Activated CD4-positive, alpha-beta T cell treated with anti-CD3 and anti-CD28 coated beads, Interleukin-2, Interleukin-6, amounts not matched to agents 100 ng/mL and 50 ng/mL, durations not matched to agents 16 hours and 8 hours (primary cell): ENCODE measurements at places on chromosomes 16 and 17.

GRCh38 chr17:21278450-21279197 is 5.9 kb upstream of the MAP2K3 start:
- peak; percentile 70 for DNase-seq

- peak; percentile 68 for DNase-seq
Measured at GRCh38 chr17:1486802-1487695, 5.4 kb downstream of the MYO1C start.

GRCh38 chr16:64627288-64627687 is 494.6 kb downstream of the CDH11 start:
- no peak for DNase-seq

DNA sequence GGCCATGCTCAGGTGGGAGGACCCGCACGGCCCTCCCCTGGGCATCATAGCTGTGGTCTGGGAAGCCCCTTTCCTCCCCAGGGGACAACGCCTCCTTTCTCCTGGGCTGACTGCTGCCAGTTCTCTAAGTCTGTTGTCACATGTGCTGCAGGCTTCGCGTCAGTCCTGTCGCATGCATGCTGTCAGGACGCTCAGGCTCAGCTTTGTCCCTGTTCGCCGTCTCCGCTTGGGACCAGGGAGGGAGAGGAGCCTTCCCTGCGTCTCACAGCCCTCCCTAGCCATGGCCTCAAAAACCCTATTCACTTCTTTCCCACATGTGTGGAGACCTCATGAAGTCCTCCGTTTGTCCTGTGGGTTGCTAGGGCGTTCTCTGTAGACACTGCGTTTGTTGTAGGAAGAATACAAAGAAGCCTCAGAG is 21.4 kb downstream of the LDHD start:
- no peak for DNase-seq

DNA sequence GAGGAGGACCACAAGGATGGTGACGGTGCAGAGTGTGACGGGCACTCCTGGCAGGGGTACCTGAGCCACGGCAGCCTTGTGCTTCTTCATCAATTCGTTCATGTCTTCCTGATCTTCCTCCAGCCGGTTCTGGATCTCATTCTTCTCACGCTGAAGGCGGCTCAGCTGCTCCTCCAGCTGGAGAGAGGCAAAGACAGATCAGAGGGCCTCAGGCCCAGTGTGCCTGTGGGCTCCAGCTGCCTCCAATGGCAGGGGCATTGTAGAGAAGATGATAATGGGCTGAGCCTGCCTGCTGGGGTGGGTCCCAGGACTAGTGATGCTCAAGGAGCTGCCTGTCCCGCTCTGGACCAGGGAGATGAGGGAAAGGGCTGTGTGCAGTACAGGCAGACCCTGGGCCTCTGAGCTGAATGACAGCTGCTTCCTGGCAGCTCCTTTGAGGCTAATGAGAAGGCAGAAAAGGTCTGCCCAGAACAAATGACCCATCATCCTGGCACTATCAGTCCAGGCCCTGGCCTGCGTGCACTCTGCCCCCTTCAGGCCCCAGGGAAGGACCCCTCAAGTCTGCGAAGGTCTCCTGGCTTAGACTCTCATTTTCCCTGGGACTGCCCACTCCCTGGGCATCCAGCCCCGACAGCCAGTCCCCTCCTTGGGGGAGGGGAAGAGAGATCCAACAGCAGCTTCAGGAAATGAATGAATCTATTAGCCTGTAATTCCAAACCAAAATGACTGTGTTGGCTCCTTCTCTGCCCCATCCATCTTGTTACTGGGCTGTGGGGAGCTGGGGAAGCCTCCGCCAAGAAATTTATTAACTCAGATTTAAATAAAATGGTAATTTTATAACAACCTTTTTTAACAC is 48.0 kb downstream of the PIPOX start:
- no peak for DNase-seq

- no peak for DNase-seq
Measured at GRCh38 chr17:63378411-63379375, 67.4 kb downstream of the CYB561 start.

DNA sequence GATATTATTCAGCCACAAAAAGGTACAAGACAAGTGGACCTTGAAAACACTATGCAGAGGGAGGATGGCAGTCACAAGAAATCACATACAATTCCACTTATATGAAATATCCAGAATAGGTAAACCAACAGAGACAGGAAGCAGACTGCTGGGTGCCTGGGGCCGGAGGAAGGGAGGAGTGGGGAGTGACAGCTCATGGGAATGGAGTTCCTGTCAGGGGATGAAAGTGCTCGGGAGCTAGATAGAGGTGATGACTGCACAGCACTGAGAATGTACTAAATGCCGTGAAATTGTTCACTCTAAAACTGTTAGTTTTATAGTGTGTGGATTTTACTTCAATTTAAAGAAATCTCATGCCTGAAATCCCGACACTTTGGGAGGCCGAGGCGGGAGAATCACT is 74.2 kb upstream of the MED9 start:
- DNase-seq, result no peak

- no peak for DNase-seq
Measured at GRCh38 chr16:66469947-66470546, 43.0 kb downstream of the BEAN1 start.

GRCh38 chr17:1796800-1797199 is 32.9 kb downstream of the SMYD4 start:
- DNase-seq, result no peak

DNA sequence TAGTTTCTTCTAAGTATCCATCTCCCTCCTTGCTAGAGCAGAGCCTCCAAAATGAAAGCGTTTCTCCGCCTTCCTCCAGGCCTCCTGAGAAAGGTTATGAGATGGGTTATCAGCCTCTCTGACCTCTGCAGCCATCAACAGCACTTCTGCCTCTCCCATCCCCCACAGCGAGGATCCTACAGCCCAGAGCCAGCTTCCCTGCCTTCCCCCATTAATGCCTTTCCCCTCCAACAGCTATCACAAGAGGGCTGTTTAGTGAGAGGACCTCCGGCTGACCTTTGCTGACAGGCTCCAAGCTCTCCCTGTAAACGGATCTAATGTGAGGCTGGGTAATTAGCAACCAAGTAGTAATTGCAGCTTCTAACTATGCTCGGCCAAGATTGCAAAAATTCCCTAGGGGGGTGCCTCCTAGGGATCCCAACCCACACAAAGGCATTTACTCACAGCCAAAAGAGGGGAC is 55.8 kb downstream of the ZFHX3 start:
- no peak for DNase-seq

DNA sequence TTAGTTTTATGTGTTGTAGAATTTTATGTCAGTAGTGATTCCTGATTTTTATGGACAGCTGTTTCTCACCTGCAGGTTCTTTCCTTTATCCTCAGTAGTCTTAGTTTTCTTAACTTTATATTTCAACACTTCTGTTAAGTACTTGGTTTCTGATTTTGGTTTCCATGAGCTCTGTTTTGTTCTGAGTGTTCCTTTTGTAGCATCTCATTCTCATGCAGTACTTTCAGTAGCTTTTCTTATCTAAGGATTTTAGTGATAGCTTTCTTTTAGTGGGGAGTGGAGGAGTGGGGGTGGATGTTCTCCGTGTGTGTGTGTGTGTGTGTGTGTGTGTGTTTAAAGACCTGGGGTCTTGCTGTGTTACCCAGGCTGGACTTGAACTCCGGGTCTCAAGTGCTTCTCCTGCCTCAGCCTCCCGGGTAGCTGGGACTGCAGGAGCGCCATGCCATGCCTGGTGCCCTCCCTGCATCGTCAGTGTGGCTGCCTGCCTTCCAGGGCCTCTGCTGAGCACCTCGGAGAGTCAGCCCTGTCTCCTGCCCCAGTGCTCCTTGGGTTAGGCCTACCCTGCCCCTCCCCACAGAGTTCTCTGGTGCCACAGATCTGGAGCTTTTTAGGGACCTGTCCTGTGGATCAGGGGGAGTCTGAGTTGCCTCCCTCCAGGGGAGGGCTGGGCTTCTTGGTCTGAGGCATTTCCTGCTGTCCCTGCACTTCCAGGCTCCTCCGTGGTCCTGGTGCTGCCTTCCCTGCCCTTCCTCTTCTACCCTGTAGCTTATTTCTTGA is 4.3 kb upstream of the ZNF750 start:
- DNase-seq, result no peak

DNA sequence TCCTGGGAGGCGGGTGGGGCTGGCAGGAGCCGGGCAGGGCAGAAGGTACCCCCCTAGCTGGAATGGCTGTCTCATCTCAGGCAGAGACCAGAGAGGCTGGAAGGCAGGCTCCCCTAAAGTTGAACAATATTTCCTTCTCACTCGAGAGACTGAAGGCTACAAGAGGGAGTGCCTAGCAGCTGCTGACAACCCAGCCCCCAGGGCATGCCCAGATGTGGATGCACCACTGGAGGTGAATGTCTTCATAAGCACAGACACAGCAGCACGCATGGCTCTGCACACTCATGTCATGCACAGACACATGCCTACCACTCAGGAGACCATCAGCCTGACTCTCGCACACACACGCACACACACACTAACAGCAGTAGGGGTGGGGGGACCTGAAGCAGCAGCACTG is 179.0 kb downstream of the CCT6B start:
- DNase-seq, result no peak

DNA sequence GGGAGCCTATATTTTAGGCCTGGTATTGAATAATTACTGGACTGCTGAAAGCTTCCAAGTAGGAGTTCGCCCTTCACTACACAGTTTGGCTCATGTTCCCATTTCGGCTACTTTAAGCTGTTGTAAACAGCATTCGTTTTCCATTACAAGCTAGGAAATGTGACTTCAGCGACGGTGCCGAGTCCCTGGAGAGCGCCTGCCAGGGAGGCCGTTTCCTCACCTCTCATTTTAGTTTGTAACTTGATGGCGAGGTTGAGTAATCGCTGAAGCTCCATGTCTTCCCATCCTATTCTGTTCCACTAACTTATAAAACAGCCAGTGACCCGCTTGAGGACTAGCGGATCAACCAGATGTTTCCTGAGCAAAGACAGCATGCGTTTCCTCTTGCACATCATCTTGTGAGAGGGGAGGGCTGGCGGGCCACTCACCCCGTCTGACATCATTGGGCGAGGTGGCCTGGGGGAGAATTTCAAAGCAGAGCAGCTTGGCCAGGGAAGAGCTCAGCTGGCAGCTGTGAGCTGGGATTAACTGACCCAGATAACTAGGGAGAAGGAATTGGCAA is 32.9 kb downstream of the PCTP start:
- no peak for DNase-seq

GRCh38 chr17:39573447-39574298 is 34.0 kb downstream of the NEUROD2 start:
- DNase-seq, result peak; percentile 51
